ENCODE measurements at places on chromosomes 7 and 10.

GRCh38 chr7:142800088-142800487 lies 29.3 kb downstream of the PRSS2 start:
- no peak for DNase-seq

- no peak for DNase-seq
Measured at GRCh38 chr10:119090026-119090795, 9.6 kb upstream of the EIF3A start.

DNA sequence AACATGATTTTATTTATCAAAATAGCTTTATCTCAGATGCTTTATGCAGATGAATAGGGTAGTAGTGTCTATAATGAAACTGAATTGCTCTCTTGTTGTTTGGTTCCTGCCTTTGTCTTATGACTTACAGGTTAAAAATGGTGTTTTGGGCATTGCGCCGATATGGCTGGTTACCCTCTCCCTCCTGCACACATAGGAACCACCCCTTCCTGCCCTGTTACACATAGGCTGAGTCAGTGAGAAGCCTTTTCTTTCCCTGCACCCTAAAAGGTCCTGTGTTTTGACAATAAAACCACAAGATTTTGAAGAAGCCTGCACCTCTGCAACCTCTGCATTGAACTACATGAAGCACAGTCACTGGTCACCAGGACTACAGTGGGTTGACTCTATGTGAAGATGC lies 655.8 kb upstream of the ANKRD30A start:
- no peak for DNase-seq

- DNase-seq: no peak
Measured at GRCh38 chr7:140506788-140507464, 27.6 kb upstream of the MKRN1 start.

DNA sequence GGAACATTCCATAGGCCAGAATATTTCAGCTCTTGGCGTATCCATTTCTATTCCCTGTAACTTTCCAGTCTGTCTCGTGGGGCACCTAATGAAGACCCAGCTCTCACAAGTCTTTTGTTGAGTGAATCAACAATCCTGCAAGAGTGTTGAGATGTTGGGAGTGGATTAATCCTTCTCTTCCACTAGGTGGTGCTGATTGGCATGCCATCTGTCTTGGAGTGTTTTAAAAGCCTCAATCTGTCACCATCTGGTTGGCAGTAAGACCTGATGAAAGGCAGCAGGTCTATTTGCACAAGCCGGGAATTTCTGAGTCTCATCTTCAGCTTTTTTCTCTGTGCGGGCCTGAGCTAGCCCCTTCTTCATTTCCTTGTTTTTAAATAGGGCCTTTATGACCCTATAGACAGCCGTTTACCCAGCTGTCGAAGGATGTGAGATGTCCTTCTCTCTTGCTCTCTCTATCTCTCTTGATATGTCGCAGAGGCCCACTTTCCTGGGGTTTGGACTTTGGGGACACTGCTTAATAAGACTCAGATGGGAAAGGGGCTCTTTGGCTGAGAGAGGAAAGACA lies 180.5 kb downstream of the ZNF365 start:
- DNase-seq: no peak

- no peak for DNase-seq
Measured at GRCh38 chr7:110600956-110601355, 490.0 kb upstream of the LRRN3 start.

DNA sequence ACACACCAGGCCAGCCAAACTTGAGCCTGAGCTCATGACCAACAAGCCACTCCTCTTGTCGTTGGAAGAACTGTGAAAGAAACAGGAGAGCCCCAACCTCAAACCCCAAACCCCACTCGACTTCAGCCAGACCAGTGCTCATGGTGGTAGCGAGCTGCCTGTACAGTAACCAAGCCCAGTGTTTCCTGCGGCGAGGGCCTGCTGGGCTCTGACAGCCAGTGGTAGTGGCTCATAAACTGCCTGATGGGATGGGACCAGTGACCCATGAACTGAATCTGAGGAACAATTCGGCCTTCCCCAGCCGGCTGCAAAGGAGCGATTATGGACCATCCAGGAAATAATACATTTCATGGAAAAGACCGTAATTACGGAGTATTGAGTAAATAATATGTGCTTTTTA lies 191.9 kb downstream of the RPS24 start:
- no peak for DNase-seq

- DNase-seq: no peak
Measured at GRCh38 chr7:28201131-28201530, 20.5 kb upstream of the JAZF1 start.

- no peak for DNase-seq
Measured at GRCh38 chr7:6505685-6506559, 45.3 kb downstream of the GRID2IP start.

GRCh38 chr7:1809601-1810258 lies 139.7 kb downstream of the ELFN1 start:
- DNase-seq: no peak

GRCh38 chr7:44212018-44212417 lies 11.2 kb downstream of the YKT6 start:
- no peak for DNase-seq

GRCh38 chr7:145339319-145339718 lies 503.5 kb upstream of the TPK1 start:
- no peak for DNase-seq

DNA sequence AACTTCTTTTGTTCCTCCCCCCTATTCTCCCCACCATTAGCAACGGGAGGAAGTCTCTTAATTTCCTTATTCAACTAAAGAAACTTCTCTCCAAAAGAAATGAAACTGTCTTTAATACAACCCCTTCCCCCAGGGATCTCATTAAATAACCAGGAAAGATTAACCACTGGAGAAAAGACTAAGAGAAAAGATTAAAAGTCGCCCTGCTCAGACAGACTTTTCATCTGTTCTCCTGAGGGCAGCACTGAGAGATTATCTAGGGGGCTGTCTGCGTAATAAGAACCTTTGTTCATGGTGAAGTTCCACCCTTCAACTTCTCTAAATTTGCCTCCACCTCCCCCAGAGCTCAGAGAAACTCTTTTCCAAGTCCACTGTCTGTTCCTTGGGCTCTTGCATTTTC lies 105.5 kb downstream of the HGF start:
- DNase-seq: no peak

- DNase-seq: no peak
Measured at GRCh38 chr7:30613366-30614325, 19.0 kb downstream of the GARS1 start.

DNA sequence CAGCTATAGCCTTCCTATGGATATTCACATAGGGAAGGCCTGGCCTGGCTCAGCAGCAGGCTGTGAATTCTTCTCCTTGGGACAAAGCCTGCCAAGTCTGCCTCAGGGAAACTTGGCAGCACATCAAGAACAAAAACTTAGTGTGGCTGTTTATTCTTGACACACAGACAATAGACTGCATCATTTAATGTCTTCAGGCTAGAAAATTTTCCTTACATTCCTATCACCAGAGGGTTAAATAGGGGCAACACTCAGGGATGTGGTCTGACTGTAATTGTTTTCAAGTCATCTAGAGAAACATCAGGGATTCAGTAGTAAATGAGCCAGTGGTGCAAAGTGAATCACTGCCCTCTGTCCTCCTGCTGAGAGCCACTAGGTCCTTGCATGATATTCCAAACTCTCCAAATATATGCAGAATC lies 137.3 kb downstream of the SEMA3C start:
- no peak for DNase-seq

- no peak for DNase-seq
Measured at GRCh38 chr10:14276210-14276609, 54.5 kb downstream of the FRMD4A start.

GRCh38 chr10:110368556-110368955 lies 63.8 kb upstream of the SMNDC1 start:
- no peak for DNase-seq

DNA sequence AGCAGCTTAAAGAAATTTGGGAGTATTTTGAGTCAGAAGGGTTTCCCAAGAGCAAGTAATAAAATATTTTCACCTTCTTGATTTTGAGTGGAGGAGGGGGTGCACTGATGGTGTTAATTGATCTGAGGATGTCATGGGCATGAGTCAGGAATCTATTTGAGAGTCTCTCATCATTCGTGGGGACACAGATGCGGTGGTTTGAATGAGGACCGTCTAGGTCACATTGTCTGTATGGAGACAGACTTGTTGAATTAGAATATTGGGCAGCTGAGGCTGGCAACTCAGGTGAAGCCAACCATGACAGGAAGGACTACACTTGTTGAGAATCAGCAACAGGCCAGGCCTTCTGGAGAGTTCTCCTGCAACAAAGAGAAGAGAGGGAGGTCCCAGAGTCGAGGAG lies 127.0 kb downstream of the INSYN2A start:
- DNase-seq: no peak

- no peak for DNase-seq
Measured at GRCh38 chr7:37119296-37119860, 329.3 kb downstream of the ELMO1 start.

DNA sequence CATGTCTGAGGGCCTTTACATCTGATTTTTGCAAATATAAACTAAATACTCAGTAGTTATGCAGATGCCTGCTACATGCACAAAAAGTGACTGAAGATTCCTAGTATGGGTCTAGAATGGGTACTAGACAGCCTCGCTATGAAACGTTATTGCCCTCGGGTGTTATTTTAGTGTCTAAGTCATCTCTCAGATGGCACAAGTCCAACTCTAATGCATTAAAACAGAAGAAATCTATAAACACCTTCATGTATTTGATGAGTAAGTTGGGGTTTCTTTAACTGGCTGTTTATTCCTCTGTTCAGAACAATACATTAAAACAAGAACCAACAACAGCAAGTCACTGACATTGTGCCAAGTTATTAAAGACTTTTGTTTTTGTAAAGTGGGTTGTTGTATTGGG lies 41.6 kb downstream of the TEX36 start:
- DNase-seq: no peak

GRCh38 chr7:107049971-107050532 lies 5.5 kb downstream of the PRKAR2B start:
- DNase-seq: no peak

- no peak for DNase-seq
Measured at GRCh38 chr10:48678041-48678440, 6.6 kb upstream of the WDFY4 start.

DNA sequence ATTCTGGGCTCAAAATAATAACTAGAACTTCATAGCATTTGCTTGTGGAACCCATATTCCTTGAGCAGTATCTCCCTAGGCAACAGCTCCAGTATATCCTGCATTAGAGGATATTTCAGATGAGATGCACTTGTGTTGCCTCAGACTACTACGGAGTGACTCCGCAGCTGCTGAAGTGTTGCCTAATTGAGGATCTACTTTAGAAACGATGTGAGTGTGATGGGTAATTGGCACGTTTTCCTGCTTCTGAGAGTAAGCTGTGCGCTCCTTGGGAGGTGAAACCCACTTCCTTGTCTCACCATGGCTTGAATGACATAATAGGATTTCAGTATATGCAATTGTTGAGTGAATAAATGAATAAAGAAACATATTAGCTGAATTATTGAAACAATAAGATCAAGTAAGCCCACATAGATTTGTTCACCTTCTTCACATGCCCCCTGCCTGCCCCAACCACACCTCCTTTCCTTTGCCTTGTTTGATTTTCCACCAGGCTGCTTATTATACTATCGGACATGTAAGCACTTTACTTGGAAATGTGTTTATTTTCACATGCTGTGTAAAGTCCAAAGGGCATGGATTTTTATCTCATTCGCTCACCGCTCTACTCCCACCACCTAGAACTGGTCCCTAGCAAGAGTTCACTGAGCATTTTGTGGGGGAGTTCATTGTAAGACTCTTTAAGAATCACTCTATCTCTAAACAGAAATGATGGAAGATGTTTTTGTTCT lies 303.8 kb downstream of the KCNMA1 start:
- no peak for DNase-seq

DNA sequence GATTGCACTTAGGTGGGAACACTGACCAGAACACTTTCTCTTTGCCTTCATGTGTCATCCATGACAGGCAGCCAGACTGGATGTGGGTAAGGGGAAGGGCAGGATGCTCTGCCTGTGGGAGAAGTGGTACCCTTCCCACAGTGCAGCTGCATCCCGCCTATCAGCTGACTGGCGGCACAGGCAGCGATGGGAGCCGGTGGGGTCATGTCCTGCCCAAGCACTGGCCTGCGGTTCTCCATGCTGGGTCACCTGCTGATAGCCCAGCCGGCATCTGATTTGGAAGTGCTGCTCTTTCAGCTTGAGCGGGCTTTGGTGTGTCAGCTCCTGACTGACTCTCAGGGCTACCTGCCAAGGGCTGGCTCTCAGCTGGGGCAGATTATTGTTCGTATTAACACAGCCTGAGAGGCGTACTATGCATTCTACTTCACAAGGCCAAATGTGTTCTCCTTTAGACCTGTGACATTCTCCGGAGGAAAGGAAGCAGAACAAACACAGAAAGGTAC lies 105.2 kb upstream of the PDLIM1 start:
- no peak for DNase-seq

GRCh38 chr7:12884033-12884432 lies 196.6 kb downstream of the ARL4A start:
- DNase-seq: no peak

DNA sequence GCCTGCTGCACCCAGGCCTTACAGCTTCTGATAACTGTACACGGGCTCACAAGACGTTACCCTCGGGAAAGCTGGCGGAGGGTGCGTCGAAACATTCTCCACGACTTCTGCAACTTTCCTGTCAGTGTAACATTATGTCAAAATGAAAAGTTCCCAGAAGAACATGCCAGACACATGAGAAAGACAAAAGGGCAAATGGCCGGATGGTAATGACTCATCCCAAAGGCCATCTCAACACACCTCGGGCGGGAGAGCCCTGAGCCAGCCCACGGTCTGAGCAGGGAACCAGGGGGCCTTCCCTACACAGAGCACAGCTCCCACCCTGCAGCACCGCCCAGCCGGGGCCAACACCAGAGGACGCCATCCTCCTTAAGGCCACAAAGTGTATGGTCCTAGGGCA lies 118.7 kb downstream of the MAD1L1 start:
- DNase-seq: no peak

GRCh38 chr10:492836-493235 lies 196.6 kb downstream of the DIP2C start:
- DNase-seq: no peak

DNA sequence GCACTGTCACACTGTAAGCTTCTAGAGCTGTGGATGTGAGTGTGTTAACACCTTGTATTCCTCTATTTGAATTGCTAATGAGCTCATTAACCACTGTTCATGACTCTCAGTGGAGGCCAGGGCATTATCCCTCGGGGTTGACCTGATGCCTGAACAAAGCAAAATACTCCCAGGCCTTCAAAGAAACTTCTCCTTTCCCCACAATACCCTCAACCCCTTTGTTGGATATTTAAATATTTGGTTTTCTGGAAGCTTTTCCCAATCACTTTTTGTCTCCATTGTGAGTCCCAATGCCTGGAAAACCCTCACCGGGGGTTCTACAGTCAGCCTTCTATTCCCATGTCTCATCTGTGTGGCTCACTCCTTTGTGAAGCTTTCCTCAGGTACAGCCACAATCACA lies 780.1 kb downstream of the PHTF2 start:
- no peak for DNase-seq

DNA sequence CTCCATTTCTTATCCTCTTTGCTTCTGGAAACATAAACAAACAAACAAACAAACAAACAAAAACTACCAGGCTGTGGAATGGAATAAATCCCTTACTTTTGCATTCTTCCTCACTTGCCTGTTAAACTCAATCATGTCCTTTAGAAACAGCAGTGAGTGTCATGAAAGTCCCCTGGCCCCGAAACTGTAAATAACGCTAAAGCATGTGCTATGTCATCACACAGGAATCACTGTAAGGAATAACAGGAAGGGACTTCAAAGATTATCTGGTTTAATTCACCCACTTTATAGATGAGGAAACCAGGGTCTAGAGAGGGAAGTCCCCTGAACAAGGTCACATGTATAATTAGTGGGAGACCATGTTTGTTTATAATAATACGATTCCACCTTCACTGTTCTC lies 159.4 kb upstream of the MEOX2 start:
- DNase-seq: no peak

All from cortex of kidney (tissue), 1 donor.